Transverse colon (tissue), 4 donors: ENCODE measurements at places on chromosomes 1 and 21. TPM values are rescaled to one million over a fixed set of nuclear protein-coding genes. Genes with fewer than 3 reads are reported as not detected.
A peak's percentile ranks its signal among the peaks of the same experiment; 100 is the strongest.

The DYRK1A gene
- total RNA-seq: 103 TPM

- H3K27me3 ChIP-seq: no peaks in the 10 kb centered on the region
- no peak overlapping the region for H3K4me3 ChIP-seq
- DNase-seq: no peak
- no peaks in the 10 kb centered on the region for H3K36me3 ChIP-seq
These were observed 50.5 kb downstream of the ACTN2 start for GRCh38 chr1:236736761-236737160.

- no peaks in the 10 kb centered on the region for H3K36me3 ChIP-seq
- H3K4me1 ChIP-seq: no peaks in the 10 kb centered on the region
- no peak overlapping the region for H3K27ac ChIP-seq
- H3K27me3 ChIP-seq: no peaks in the 10 kb centered on the region
- no peak for DNase-seq
- H3K4me3 ChIP-seq: no peak overlapping the region
These were observed 178.9 kb upstream of the CAMK1G start for GRCh38 chr1:209404577-209404976.

GRCh38 chr1:195430826-195431225 is 1177.4 kb downstream of the KCNT2 start:
- no peaks in the 10 kb centered on the region for H3K4me1 ChIP-seq
- no peak overlapping the region for H3K27ac ChIP-seq
- DNase-seq: no peak
- no peaks in the 10 kb centered on the region for H3K27me3 ChIP-seq

- DNase-seq: no peak
- no peak overlapping the region for H3K4me3 ChIP-seq
- H3K27ac ChIP-seq: no peak overlapping the region
- H3K36me3 ChIP-seq: no peaks in the 10 kb centered on the region
- peaks cover 7% of the 10 kb centered on the region for H3K4me1 ChIP-seq
- no peaks in the 10 kb centered on the region for H3K27me3 ChIP-seq
These were observed 121.1 kb downstream of the PSMG1 start for GRCh38 chr21:39062196-39062595.

- no peaks in the 10 kb centered on the region for H3K27me3 ChIP-seq
- peak; percentile 42 for DNase-seq
These were observed 170.5 kb downstream of the APP start for GRCh38 chr21:25999921-26000582.

DNA sequence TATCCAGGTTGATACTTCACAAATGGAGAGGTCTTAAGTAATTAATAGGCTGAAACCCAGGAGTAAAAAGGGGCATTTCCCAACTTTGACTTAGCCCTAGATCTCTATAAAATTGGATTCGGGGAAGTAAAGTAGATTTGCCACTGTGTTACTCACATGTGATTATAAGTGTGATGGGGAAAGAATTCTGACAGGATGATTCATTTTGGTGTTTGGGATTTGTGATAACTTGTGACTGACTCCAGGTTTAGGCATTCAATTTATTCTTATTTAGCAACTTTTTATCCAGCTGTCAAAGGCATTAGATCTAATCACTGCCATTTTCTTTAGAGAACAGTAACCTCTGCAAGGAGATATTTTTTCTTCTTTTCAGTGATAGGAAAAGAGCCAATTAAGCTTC is 175.5 kb downstream of the ASTN1 start:
- H3K36me3 ChIP-seq: no peaks in the 10 kb centered on the region
- no peak for DNase-seq
- H3K4me1 ChIP-seq: no peaks in the 10 kb centered on the region
- H3K27ac ChIP-seq: no peak overlapping the region
- H3K4me3 ChIP-seq: no peak overlapping the region

The PIP5K1A gene
- 68.3 TPM for total RNA-seq

- no peak for DNase-seq
- H3K4me1 ChIP-seq: peaks cover 12% of the 10 kb centered on the region
- H3K4me3 ChIP-seq: no peak overlapping the region
- no peaks in the 10 kb centered on the region for H3K27me3 ChIP-seq
- H3K36me3 ChIP-seq: no peaks in the 10 kb centered on the region
- no peak overlapping the region for H3K27ac ChIP-seq
These were observed 15.2 kb downstream of the GIPC2 start for GRCh38 chr1:78060857-78061563.

The SNRNP40 gene
- 30.8 TPM for total RNA-seq

DNA sequence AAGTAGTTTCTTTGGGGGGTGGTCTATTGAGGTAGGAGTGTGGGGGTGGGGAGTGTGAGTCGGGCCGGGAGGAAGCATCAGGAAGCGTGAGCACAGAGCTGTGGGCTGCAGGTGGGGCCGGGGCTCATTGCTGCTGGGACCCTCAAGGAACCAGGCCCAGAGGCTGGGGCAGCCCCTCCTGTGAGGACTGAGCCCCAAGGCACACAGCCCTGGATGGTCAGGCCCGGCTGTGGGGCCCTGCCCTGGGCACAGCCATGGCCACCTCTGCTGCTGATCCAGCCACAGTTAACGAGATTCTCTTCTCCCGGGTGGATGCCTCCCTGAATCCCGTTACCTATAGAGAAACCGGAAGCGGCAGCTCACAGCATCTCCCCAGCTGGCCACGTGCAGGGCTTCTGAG is 22.9 kb upstream of the SUMO3 start:
- no peaks in the 10 kb centered on the region for H3K27me3 ChIP-seq
- peaks cover 8% of the 10 kb centered on the region for H3K4me1 ChIP-seq
- no peak overlapping the region for H3K4me3 ChIP-seq
- no peak for DNase-seq
- H3K27ac ChIP-seq: no peak overlapping the region

The ADORA3 gene
- not detected for total RNA-seq

DNA sequence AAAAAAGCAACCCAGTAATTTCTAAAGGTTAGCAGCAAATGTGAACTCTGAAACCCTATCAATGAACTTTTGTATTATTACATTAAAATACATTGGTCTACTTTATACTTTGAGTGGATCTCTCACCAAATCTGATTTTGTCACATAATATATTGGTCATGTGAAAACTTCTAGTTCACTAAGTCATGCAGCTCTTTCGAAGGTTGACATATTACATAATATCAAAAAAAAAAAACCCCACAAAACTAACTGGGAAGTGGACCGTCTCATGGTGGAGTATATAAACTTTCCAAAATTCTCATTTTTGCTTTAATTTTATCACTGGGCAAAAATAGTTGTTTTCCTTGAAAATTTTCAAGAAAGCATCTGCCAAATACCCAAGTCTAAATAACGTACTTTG is 50.4 kb downstream of the GATAD2B start:
- no peaks in the 10 kb centered on the region for H3K36me3 ChIP-seq
- H3K4me1 ChIP-seq: peaks cover 8% of the 10 kb centered on the region
- H3K27ac ChIP-seq: no peak overlapping the region

DNA sequence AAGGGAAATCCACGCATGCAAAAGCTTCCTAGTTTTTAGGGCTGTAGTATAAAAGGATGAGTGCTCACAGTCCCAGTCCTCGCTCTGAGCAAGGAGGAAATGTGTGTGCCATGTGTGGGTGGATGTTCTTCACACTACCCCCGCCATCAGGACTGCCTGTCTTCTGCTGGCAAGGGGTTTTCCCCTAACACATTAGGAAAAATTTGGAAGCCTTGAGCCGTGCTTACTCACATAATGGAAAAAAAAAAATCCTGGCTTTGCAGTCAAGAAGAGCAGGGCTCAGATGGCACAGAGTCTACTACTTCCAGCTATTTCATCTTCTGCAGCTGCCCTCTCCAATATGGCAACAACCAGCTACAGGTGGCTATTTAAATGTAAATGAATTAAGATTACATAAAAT is 363.1 kb downstream of the PLPP3 start:
- DNase-seq: no peak
- H3K27ac ChIP-seq: no peak overlapping the region
- H3K36me3 ChIP-seq: no peaks in the 10 kb centered on the region
- H3K4me3 ChIP-seq: no peak overlapping the region
- no peaks in the 10 kb centered on the region for H3K4me1 ChIP-seq

The RAB25 gene
- total RNA-seq: 172 TPM

DNA sequence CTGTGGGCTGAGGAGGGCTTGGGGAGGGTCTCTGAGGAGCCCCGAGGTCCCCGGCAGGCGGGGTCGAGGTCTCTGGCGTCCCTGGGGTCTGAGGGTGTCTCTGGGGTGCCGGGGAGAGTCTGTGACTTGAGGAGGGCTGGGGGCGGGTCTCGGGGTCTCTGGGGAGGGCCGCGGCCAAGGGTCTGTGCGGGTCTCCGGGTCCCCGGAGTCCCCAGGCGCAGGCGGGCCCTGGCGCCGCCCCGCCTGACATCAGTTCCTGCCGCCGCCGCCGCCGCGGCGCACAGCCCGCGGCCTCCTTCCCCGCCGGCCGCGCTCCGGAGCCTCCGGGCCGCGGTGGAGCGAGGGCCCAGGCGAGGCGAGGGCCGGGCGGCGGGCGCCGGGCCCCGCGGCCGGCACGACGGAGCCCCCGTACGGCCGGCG is at the start of gene PLEKHM2:
PLEKHM2 (plus strand) TSS at position 279 of the 420 bp plus-strand sequence. CDS start 239 bp downstream, outside the sequence.
- peak within 1 kb of the TSS; percentile 95 for H3K27ac ChIP-seq
- peak within 1 kb of the TSS; percentile 98 for H3K4me3 ChIP-seq
- no peaks in the 10 kb centered on the region for H3K36me3 ChIP-seq

- H3K4me1 ChIP-seq: no peaks in the 10 kb centered on the region
- H3K27ac ChIP-seq: no peak overlapping the region
- no peak overlapping the region for H3K4me3 ChIP-seq
- no peaks in the 10 kb centered on the region for H3K36me3 ChIP-seq
These were observed 18.4 kb upstream of the GFI1 start for GRCh38 chr1:92505015-92505692.

DNA sequence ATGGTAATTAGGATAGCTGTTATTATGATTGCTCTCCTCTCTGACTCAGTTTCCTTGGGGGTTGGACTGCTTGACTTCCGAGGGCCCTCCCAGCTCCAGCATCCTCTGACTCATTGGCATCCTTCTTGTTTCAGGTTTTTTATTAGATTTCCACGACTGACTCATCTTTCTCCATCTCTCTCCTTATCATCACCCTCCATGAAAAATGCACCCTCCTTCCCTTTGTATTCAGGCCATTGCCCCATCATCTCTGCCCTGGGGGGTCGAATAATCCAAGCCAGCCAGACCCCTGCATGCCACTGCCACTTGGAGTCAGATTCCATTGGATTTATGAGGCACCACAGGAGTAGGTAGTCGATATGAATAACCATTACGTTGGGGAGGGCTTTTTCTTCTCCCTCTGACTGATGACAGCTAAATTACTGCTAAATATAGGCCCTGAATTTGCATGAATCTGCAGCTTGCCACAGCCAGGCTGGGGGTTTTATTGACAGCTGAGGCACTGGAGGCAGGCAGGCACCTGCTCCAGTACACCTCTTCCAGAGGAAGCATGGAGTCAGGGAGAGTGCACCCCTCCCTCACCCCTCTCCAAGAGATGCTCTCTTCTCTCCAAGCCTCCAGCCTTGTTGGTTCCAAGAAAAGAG is 91.7 kb downstream of the C1orf94 start:
- H3K4me3 ChIP-seq: no peak overlapping the region
- H3K4me1 ChIP-seq: no peaks in the 10 kb centered on the region
- no peaks in the 10 kb centered on the region for H3K36me3 ChIP-seq
- H3K27ac ChIP-seq: no peak overlapping the region

GRCh38 chr21:37057614-37058013 is 15.3 kb downstream of the PIGP start:
- H3K27me3 ChIP-seq: no peaks in the 10 kb centered on the region
- H3K36me3 ChIP-seq: no peaks in the 10 kb centered on the region
- DNase-seq: no peak
- no peak overlapping the region for H3K4me3 ChIP-seq
- H3K4me1 ChIP-seq: peaks cover 9% of the 10 kb centered on the region
- no peak overlapping the region for H3K27ac ChIP-seq

The IBA57 gene
- total RNA-seq: 13.5 TPM

The MATN1 gene
- total RNA-seq: not detected

DNA sequence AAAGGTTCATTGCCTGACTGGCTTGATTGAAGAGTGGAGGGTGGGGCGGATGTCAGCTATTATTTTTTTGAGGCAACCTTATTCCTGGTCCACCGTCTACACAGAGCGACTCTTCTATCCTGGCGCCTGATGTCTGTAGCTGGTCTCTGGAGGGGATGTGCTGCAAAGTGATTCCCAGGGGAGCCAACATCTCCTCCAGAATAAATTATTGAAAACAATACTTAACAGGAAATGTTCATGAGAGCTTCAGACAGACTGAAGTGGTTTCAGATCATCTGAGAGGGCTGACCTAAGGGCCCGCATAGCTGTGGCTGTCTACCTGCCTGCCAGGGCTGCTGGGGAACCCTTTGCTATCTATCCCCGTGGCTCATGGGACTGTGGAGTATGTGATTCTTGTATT is 66.7 kb downstream of the TEX35 start:
- H3K27ac ChIP-seq: peak overlapping the region; percentile 40
- H3K4me1 ChIP-seq: peaks cover 17% of the 10 kb centered on the region
- H3K4me3 ChIP-seq: no peak overlapping the region
- peak; percentile 23 for DNase-seq
- no peaks in the 10 kb centered on the region for H3K36me3 ChIP-seq
- no peaks in the 10 kb centered on the region for H3K27me3 ChIP-seq

- no peaks in the 10 kb centered on the region for H3K4me1 ChIP-seq
- no peaks in the 10 kb centered on the region for H3K36me3 ChIP-seq
- no peaks in the 10 kb centered on the region for H3K27me3 ChIP-seq
- H3K4me3 ChIP-seq: no peak overlapping the region
- DNase-seq: no peak
These were observed 54.9 kb upstream of the CASZ1 start for GRCh38 chr1:10851024-10852013.

GRCh38 chr21:31509194-31510017 is 150.1 kb upstream of the SOD1 start:
- no peak overlapping the region for H3K4me3 ChIP-seq
- no peaks in the 10 kb centered on the region for H3K27me3 ChIP-seq
- H3K27ac ChIP-seq: no peak overlapping the region

DNA sequence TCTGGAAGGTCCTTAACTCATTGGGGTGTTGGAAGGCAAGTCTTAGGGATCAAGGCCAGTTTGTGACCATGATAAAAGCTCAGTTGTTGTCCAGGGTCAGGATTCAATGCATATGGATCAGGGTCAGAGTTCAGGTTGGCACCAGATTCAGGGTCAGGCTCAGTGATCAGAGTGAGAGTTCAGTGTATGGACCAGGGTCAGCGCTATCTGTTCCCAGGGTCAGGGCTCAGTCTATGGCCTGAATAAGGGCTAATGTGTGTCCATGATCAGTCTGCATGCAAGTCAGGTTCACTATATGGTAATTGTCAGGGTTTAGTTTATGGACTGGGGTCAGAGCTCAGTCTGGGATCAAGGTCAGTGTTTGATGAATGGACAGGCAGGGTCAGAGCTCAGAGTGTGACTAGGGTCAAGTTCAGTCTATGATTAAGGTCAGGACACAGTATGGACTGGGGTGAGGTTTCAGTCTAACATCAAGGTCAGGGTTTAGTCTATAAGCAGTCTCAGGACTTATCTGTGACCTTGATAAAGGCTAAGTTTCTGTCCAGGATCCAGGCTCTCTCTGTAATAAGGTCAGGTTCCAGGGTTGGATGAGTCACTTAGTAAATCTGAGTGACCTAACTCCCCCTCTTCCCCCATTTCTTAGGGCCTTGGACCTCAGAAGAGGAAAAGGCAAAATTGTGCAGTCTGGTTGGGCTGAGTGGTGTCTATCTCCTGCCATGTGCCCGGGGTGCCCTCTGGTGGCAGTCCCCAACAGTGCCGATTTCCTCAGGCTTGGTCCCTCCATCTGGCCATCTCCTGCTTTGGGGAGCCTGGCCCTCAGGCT is 23.8 kb downstream of the KNCN start:
- peak; percentile 85 for DNase-seq
- no peak overlapping the region for H3K4me3 ChIP-seq
- H3K27ac ChIP-seq: no peak overlapping the region
- peaks cover 46% of the 10 kb centered on the region for H3K27me3 ChIP-seq

The OR14K1 gene
- 1.4 TPM for total RNA-seq
